ENCODE measurements at places on chromosomes 16 and 17.
A peak's percentile ranks its signal among the peaks of the same experiment; 100 is the strongest.

GRCh38 chr16:48329138-48329537 lies 56.1 kb downstream of the SIAH1 start:
- no peak for DNase-seq

GRCh38 chr16:58360041-58360634 lies 32.1 kb upstream of the GINS3 start:
- no peak for DNase-seq

DNA sequence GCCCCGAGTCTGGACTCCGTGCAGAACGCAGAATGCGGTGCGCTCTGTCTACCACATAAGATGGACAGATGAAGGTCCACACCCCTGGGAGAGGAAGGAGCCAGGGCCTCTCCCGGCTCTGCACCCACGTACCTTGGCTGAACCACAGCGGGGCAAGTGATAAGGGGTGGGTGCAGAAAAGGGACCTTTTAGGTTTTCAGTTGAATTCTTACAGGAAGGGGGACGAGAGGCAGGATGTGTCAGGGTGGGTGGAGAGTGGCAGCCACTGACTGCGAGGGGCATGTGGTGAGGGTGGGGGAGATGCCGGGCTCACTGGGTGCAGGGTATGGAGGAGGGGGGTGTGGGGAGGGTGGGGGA lies 372 bp downstream of the CD300A start:
- DNase-seq, result no peak

DNA sequence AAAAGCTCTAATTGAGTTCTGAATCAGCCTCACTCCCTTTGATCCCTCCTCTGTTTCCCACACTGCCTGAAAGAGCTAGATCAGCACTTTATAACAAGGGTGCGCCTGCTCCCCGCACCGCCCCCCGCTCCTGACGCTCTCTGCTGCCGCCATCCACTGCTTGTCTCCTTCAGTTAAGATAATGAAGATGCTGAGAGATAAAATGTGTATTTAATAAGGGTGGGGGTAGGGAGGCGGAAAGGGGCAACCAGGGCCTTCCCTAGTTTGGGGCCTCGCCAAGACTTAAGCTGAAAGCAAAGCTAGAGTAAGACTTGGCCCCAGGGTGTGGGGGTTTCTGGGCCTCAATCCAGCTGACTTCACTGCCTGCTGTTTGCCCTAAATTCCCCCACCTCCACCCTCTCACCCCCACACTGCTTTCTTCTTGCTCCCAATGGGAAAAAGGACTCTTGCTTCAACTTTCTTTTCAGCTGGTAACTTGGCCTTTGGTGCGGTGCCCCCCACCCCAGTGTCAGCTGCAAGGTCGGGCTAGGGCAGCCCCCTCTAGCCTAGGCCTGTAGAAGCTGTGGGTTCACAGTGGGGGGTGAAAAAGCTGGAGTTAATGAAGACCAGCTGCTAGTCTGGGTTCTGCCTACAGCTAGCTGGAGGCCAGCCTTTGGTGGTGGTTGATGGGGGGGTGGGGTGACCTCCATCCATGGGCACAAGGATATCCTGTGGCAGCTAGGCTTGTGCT lies 1.8 kb upstream of the RARA start:
- no peak for DNase-seq

- no peak for DNase-seq
Observed at GRCh38 chr17:38463451-38463858, 35.2 kb downstream of the ARHGAP23 start.

GRCh38 chr16:72811188-72811720 lies 236.7 kb downstream of the ZFHX3 start:
- no peak for DNase-seq

GRCh38 chr17:80111702-80112470 lies 10.5 kb downstream of the GAA start:
- no peak for DNase-seq

DNA sequence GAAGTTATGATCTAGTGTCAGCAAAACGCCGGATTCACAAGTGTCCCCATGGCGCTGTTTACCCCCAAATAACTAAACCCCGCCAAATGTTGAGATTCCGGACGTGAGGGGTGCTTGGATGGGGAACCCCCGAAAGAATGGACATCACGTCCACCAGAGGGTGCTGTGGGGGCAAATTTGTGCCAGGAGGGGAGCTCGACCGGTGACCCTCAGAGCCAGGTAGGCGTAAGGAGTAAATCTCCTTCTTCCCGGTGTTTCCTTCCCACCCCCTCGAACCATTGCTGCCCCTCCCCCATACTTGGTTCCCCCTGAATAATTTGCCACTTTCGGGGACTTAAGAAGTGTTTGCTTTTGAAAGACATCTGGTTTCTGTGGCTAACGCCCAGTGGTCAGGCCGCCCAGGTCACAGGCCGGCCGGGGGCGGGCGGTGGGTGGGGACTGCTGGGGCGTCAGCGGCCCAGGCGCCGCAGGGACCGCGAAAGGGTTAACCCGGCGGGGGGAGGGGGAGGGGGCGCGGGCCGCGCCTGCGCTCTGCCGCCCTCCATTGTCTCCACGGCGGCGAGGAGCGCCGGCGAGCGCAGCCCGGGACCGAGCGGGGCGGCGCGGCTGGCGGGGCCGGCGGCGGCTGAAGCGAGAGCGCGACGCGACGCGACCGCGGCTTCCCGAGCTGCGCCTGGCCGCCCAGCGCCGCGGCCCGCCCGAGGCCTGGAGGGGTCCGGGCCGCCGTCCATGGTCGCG lies at the start of gene ZNRF1:
ZNRF1 (plus strand) TSS at position 544 of the 738 bp plus-strand sequence. CDS start 648 bp downstream, outside the sequence.
- DNase-seq, result peak; percentile 89

GRCh38 chr17:56130026-56130425 lies 23.2 kb upstream of the ANKFN1 start:
- no peak for DNase-seq

- no peak for DNase-seq
Observed at GRCh38 chr16:57387598-57388354, 15.5 kb downstream of the CX3CL1 start.

- DNase-seq, result peak; percentile 84
Observed at GRCh38 chr17:50661795-50662391, 27.2 kb downstream of the ABCC3 start.

DNA sequence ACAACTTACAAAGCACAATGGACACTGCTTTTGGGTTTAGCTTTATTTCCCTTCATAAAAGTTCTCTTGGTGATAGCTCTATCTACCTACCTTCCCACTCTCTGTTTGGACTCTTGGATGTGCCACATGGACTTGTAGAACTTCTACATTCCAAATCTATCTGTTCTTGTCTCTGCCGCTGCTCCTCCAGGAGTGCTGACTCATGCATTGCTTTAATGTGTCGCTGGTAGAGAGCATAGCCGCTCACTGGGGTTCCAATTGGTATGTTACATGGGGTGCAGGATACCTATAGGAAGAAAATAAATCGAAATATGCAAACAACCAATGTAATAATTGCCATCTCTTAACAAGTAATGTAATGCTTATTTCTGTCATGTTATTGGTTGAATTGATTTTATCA lies 92.1 kb downstream of the TTC19 start:
- DNase-seq, result no peak

GRCh38 chr16:66422366-66422765 lies 4.7 kb upstream of the BEAN1 start:
- no peak for DNase-seq

DNA sequence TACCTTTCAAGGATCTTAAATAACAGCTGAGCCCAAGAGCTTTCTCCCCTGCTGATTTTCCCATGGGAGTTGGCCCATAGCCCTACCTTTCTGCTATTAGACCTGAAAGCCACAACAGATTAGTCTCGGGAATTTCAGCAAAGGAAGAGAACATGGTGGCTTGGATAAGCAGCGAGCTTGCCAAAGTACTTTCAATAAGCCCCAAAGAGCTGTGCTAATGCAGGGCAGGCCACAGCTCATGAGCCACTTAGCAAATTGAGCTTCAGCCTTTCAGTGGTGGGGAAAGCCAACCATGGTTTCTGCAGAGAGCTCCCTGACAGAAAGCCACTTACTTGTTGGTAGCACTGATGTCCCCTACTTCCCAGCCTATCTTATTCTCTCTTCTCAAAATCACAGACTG lies 217.8 kb upstream of the IRX5 start:
- no peak for DNase-seq

DNA sequence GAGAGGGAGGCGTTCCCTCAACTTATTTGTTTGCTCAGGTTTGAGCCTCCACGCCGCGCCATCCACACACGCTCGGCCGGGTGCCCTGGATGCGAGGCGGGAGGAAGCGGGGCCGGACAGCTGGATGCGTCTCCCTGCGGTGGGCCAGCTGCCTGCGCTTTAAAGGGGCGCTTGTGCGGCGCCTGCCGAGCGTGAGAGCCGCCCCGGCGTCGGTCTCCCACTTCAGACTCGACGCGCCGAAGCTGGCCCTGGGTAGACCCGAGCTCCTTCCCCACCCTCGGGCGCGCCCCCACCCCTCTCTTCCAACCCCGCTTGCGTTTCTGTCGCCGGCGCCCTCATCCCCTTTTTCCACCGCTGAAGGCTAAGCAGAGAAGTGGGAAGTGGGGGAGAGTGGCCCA lies 527 bp upstream of the CHAD start:
- no peak for DNase-seq

- no peak for DNase-seq
Observed at GRCh38 chr16:57413733-57414132, 9.2 kb downstream of the CCL17 start.

Data from HS-5 (cell line).